Naive thymus-derived CD4-positive, alpha-beta T cell (primary cell): ENCODE measurements at places on chromosomes 4 and X.
A peak's percentile ranks its signal among the peaks of the same experiment; 100 is the strongest.

DNA sequence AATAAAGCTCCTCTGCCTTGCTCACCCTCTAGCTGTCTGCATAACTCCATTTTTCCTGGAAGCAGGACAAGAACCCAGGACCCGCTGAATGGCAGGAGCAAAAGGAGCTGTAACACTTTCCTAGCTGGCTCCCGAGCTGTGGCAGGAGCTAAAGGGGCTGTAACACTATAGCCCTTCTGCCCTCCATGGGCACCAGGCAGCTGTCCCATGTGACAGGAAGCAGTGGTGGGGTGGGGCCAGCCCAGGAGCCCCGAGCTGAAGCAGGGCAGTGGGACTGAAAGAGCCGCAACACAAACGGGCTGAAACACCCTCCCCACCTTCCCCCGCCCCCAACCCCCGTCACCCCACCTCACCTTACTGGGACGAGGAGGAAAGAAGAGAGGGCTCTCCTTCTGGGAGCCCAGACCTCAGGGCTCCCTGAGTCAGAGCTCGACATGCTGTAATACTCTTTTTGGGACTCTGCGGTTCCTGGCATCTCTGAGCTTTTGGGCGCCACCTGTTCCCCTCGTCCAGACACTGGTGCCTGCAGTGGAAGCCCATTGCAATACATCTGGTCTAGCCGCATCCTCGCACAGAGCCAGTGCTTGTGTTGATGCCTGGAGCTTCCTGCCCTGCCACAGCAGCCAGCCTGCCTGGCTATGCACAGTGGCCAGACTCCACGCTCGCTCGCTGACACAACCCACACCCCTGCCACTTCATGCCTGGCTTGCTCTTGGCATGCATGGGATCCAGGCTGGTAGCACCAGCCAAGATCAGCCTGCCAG, 39.4 kb downstream of the PPM1K start:
- peak; percentile 17 for DNase-seq
- no peak overlapping the region for H3K27ac ChIP-seq
- H3K36me3 ChIP-seq = no peaks in the 10 kb centered on the region
- H3K4me1 ChIP-seq = no peaks in the 10 kb centered on the region
- H3K27me3 ChIP-seq = no peaks in the 10 kb centered on the region

DNA sequence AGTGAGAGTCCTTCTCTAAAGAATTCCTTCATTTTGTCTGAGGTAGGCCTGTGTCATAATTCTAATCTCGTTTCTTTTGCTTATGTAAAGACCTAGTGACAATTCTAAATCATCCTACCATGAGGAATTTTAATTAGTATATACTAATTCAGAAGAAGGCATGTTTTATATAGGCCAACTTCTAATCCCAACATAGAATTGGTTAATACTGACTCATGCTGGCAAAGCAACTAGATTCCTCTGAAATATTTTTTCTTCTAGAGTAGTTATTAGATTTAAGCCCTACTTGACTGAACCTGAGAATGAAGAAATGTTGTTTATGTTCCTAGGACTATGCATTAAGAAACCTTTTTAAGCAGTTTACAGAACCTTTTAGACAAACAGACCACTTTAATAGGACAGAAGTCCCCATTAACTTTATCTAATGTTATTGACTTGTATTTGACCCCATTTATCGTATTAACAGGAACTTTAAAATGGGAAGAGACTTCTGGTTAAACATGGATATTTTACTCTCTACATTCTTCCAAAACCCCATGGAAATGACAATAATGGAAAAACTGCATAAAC, 56.1 kb upstream of the EIF1AX start:
- DNase-seq = no peak
- H3K4me3 ChIP-seq = no peak overlapping the region
- no peak overlapping the region for H3K27ac ChIP-seq
- no peaks in the 10 kb centered on the region for H3K4me1 ChIP-seq
- H3K36me3 ChIP-seq = no peaks in the 10 kb centered on the region
- H3K27me3 ChIP-seq = no peaks in the 10 kb centered on the region

DNA sequence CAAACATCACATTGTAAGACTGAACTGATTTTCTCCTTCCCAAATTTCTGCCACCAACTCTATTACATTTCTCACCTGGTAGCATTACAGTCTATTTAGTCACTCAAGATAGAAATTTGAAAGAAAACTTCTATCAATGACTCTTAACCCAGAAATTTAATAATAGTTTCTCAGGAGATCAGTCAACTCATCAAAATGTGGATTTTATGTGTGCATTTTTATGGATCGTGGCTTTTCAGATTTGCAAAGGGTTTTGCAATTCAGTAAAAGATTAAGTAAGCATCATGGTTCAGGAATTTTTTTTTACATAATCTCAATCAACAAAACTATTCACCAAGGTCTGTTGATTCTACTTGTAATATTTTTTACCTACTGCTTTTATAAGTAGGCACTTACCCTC, 111.1 kb downstream of the CFAP299 start:
- no peaks in the 10 kb centered on the region for H3K27me3 ChIP-seq
- H3K4me3 ChIP-seq = no peak overlapping the region
- no peaks in the 10 kb centered on the region for H3K36me3 ChIP-seq
- H3K4me1 ChIP-seq = no peaks in the 10 kb centered on the region

DNA sequence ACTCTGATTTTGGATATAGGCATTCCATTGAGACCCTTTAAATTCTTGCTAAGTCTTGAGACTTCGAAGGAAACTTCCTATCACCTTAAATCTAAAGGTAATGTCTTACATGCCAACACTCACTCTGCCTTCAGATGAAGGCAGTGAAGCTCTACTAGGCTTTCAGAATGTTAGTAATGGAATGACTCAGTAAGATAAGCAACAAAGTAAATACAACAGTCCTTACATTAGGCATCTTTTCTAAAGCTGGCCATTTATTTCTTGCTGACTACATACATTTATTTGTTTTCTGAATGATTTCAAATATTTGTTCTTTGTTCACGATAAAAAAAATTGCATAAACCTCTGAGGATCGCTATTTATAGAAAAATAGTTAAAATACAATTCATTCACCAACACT, 43.5 kb downstream of the ASIC5 start:
- no peaks in the 10 kb centered on the region for H3K4me1 ChIP-seq
- DNase-seq = no peak
- H3K27me3 ChIP-seq = no peaks in the 10 kb centered on the region

- DNase-seq = no peak
- H3K27ac ChIP-seq = no peak overlapping the region
- H3K4me1 ChIP-seq = no peaks in the 10 kb centered on the region
- H3K36me3 ChIP-seq = no peaks in the 10 kb centered on the region
- H3K27me3 ChIP-seq = no peaks in the 10 kb centered on the region
- no peak overlapping the region for H3K4me3 ChIP-seq
Observed at GRCh38 chr4:66284991-66285451, 614.7 kb upstream of the EPHA5 start.

DNA sequence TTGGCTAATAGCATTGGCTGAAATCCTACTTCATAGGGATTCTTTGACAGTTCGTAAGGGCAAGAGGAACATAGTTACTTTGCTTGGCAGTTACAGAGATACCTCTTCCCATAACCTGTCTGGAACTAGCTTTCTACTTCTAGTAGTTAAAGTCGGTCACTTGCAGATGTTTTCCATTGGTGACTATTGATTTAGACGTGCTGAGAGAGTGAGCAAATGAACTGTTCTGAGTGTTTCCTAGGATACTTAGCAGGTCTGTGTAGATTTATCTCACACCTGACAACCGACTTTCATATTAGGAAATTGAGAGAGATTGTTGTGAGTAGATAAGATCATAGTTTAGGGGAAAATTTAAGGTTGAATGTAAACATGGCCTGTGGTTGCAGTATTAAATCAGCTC, 116.8 kb downstream of the TSPAN7 start:
- H3K27ac ChIP-seq = no peak overlapping the region
- H3K4me3 ChIP-seq = no peak overlapping the region
- H3K36me3 ChIP-seq = no peaks in the 10 kb centered on the region
- no peaks in the 10 kb centered on the region for H3K4me1 ChIP-seq
- no peak for DNase-seq
- no peaks in the 10 kb centered on the region for H3K27me3 ChIP-seq

- no peaks in the 10 kb centered on the region for H3K4me1 ChIP-seq
- no peaks in the 10 kb centered on the region for H3K36me3 ChIP-seq
- no peak overlapping the region for H3K27ac ChIP-seq
- no peak for DNase-seq
Observed at GRCh38 chr4:2072971-2073807, 14.1 kb downstream of the NAT8L start.

GRCh38 chr4:160848901-160849760, 1314.7 kb downstream of the FSTL5 start:
- no peak overlapping the region for H3K4me3 ChIP-seq
- no peaks in the 10 kb centered on the region for H3K36me3 ChIP-seq
- no peak for DNase-seq
- no peak overlapping the region for H3K27ac ChIP-seq

- H3K27ac ChIP-seq = no peak overlapping the region
- H3K4me1 ChIP-seq = no peaks in the 10 kb centered on the region
- H3K27me3 ChIP-seq = no peaks in the 10 kb centered on the region
- H3K4me3 ChIP-seq = no peak overlapping the region
- DNase-seq = no peak
Observed at GRCh38 chr4:110248100-110248499, 49.7 kb upstream of the ELOVL6 start.

DNA sequence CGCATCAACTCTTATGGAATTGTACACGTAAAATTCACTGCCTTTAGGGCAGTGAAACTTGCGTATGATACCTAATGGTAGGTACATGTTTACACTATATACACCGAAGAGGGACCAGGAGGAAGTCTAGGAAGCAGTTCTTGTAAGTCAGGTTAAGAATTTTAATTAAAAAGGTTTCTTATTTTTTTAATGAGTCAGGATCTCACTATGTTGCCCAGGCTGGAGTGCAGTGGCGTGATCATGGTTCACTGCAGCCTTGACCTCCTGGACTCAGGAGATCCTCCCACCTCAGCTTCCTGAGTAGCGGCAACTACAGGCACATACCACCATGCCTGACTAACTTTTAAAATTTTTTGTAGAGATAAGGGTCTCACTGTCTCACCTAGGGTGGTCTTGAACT, 6.6 kb downstream of the NUDT9 start:
- H3K27me3 ChIP-seq = no peaks in the 10 kb centered on the region
- no peak overlapping the region for H3K4me3 ChIP-seq
- no peak for DNase-seq

DNA sequence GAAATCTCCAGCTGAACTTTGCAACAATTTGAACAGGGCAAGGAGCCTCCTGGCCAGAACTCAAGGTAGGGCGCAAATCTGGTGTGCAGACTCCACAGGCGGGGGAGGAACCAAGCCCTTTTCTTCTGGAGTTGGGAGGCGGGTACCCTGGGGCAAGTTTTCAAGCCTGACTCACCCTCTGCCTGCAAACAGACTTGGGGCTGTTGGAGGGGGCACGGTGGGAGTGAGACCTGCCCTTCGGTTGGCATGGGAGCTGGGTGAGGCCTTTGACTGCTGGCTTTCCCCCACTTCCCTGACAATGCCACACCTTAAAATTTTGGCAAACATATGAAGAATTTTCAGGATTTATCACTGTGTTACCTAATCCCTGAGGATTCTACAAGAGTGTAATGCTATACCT, 709.8 kb upstream of the DIAPH2 start:
- no peaks in the 10 kb centered on the region for H3K36me3 ChIP-seq
- H3K27ac ChIP-seq = no peak overlapping the region
- no peaks in the 10 kb centered on the region for H3K27me3 ChIP-seq
- no peaks in the 10 kb centered on the region for H3K4me1 ChIP-seq
- H3K4me3 ChIP-seq = no peak overlapping the region
- DNase-seq = no peak

DNA sequence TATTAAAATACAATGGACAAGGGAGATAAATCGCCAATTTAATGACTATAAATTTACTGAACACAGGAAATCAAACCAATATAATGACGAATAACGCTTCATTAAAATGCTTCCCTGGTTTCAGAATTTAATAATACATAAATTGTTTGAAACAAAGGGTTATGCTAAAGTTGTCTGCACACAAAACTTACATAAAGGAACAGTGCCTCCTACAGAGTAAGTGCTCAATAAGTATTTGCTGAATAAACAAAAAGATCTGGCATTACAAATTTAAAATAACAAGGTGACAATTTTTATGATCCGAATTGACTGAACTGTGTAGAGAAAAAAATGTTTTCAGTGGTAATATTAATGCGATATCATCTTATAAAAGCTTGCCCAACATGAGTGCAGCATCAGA, 69.6 kb downstream of the NOCT start:
- no peak overlapping the region for H3K4me3 ChIP-seq
- peak; percentile 7 for DNase-seq
- H3K4me1 ChIP-seq = peaks cover 24% of the 10 kb centered on the region
- H3K27me3 ChIP-seq = no peaks in the 10 kb centered on the region

- H3K27me3 ChIP-seq = no peaks in the 10 kb centered on the region
- H3K27ac ChIP-seq = no peak overlapping the region
- H3K36me3 ChIP-seq = no peaks in the 10 kb centered on the region
- no peaks in the 10 kb centered on the region for H3K4me1 ChIP-seq
- no peak for DNase-seq
- no peak overlapping the region for H3K4me3 ChIP-seq
Observed at GRCh38 chr4:168833881-168834280, 176.2 kb downstream of the CBR4 start.

DNA sequence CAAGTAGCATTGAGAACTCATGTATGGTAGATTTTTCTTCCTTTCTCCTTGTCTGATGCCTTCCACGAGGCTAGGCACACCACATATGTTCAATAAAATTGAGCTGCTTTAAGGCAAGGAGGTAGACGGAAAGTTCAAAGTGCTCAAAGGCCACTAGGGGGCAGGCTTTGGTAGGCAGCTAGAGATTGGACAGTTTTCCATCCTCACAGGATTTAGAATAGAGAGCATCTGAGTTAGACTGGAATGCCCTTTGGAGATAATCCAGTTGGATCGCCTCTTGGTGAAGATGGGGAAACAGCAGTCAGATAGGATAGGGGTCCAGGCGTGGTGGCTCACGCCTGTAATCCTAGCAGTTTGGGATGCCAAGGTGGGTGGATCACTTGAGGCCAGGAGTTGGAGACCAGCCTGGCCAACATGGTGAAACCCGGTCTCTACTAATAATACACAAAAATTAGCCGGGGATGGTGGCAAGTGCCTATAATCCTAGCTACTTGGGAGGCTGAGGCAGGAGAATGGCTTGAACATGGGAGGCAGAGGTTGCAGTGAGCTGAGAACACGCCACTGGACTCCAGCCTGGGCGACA, 30.4 kb downstream of the ELF4 start:
- H3K27me3 ChIP-seq = no peaks in the 10 kb centered on the region
- H3K4me1 ChIP-seq = peaks cover 30% of the 10 kb centered on the region
- peak overlapping the region; percentile 41 for H3K27ac ChIP-seq
- no peak overlapping the region for H3K4me3 ChIP-seq
- peak; percentile 61 for DNase-seq
